ENCODE measurements at places on chromosomes 5 and 9.

GRCh38 chr9:90939351-90939750, 137.7 kb downstream of the SYK start:
- no peak for DNase-seq

DNA sequence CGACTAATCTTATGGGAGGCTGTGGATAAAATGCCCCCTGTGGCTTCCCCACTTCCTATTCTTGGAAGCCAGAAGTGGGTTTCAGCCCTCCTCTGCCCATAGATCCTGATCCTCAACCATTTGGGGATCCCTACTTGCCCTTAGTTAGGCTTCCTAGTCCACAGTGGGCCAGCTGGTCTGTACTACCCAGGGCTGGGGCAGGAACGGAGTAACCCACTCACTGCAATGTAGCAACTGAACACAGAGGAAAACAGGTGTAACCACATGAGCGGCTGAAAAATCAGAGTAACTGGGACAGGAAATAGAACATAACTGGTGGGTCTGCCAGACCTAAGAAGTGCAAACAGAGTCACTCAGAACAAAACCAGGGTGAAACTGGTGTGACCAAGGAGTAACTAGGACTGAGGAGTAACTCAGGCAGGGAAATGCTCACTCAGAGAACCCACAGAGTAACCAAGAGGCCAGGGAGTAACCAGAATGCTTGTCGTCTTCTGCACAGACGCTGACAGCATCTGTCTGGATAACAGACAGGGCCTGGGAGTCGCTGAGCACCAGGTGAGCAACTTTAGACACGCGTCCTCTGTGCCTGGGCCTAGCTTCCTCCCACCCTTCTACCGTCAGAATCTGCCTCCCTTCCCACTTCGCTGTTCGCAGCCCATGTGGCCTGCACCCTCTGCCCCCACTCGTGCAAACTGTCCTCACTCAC, 1.0 kb downstream of the AQP3 start:
- DNase-seq: peak; percentile 89

DNA sequence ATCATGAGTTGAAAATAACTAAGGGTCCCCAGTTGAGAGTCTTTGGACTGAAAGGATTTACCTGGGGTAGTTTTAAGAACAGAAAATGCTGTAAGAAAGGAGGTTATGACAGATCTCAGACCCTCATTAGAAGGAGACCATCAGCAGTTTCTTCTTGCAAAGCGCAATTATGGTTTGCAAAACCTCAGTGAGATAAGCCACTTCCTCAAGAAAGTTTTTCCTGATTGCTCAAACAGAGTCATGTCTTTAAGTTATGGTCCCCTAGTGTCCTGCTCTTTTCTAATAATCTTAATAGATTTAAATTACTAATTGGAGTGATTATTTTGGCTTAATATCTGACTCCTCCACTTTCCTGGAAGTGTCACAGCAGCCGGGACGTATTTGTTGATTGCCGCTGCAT, 293.2 kb upstream of the KLF4 start:
- DNase-seq: no peak

- no peak for DNase-seq
These were observed 559.7 kb downstream of the TLR4 start for GRCh38 chr9:118263949-118264348.

GRCh38 chr5:129124608-129125007, 30.1 kb downstream of the ISOC1 start:
- DNase-seq: no peak

GRCh38 chr5:18050776-18051175, 416.5 kb downstream of the TAF11L14 start:
- no peak for DNase-seq

GRCh38 chr9:93122721-93123221, 11.3 kb downstream of the NINJ1 start:
- no peak for DNase-seq

DNA sequence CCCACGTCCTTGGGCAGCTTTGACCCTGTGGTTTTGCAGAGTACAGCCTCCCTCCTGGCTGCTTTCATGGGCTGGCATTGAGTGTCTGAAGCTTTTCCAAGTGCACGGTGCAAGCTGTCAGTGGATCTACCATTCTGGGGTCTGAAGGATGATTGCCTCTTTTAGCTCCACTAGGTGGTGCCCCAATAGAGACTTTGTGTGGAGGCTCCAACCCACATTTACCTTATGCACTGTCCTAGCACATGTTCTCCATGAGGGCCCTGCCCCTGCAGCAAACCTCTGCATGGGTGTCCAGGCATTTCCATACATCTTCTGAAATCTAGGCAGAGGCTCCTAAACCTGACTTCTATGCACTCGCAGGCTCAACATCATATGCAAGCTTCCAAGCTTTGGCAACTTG, 644.2 kb upstream of the CDH9 start:
- DNase-seq: peak; percentile 3

DNA sequence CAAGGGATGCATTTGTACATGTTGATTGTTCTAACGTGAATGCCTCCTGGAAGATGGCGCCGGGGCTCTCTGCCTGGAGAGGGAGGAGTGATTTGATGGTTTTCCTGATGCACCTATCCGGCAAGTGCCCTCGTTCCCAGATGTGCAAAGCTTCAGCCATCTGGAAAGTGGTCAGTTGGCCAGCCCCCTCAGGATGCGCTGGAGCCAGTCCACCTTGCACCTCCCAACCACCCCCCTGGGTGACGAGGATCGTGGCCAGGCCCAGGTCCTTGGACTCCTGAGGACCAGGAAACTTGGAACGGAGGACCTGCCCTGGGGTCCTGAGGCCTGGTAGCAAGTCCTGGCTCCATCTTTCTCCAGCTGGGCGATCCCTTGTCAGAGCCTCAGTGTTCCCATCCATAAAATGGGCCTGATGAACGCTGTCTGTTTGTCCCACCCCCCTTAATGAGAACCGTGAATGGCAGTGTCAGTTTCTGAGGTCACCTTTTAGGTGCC, 23.6 kb upstream of the RNU6ATAC start:
- no peak for DNase-seq

DNA sequence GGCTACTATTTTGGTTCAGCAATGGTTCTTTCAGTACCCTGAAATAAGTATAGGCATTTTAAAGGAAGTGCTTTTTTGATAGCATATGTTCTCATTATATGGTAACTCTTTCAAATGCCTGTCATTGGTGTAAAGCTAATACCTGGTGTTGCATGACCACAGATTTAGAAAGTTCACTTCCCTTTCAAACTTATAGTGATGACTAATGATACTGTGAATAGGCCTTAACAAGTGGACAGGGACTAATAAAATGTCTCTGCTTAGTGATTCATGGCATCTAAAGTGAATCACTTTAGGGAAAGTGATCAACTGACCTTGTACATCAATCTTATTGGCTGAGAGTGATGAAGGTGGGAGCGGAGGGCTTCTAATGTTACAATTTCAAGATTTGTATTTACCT, 21.6 kb downstream of the MRPL22 start:
- peak; percentile 69 for DNase-seq

DNA sequence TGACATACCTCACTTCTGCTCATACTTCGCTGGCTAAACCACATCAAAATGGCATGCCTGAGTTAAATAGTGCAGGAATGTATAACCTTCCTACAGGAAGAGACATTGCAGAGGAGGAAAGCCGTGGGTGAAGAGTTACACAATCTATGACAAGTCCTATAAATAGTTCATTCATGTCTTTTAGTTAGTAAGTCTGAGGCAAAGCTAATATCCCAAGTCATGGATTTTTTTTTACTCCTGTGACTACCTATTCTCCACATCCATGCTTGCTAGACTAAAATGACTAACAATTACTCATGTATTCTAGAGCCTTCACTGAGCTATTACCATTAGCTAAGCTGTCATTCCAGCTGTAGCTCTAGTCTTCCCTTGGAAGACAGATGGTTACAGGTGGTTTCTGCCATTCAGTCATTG, 391.3 kb downstream of the NR2F1-AS1 start:
- DNase-seq: peak; percentile 98

- DNase-seq: no peak
These were observed 94.9 kb upstream of the PRDM9 start for GRCh38 chr5:23412515-23412914.

DNA sequence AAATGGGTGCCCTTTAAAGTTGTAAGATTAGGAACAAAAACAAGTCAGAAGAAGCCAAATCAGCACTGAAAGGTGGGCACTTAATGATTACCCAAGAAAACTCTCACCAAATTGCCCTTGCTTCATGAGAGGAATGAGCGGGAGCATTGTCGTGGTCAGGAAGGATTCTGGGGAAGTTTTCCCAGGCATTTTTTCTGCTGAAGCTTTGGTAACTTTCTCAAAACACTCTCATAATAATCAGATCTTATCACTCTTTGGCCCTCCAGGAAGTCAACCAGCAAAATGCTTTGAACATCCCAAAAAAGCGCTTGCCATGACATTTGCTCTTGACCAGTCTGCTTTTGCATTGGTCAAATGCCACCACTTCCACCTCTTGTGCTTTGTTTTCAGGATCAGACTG, 10.4 kb upstream of the PCDHGC3 start:
- DNase-seq: peak; percentile 29

DNA sequence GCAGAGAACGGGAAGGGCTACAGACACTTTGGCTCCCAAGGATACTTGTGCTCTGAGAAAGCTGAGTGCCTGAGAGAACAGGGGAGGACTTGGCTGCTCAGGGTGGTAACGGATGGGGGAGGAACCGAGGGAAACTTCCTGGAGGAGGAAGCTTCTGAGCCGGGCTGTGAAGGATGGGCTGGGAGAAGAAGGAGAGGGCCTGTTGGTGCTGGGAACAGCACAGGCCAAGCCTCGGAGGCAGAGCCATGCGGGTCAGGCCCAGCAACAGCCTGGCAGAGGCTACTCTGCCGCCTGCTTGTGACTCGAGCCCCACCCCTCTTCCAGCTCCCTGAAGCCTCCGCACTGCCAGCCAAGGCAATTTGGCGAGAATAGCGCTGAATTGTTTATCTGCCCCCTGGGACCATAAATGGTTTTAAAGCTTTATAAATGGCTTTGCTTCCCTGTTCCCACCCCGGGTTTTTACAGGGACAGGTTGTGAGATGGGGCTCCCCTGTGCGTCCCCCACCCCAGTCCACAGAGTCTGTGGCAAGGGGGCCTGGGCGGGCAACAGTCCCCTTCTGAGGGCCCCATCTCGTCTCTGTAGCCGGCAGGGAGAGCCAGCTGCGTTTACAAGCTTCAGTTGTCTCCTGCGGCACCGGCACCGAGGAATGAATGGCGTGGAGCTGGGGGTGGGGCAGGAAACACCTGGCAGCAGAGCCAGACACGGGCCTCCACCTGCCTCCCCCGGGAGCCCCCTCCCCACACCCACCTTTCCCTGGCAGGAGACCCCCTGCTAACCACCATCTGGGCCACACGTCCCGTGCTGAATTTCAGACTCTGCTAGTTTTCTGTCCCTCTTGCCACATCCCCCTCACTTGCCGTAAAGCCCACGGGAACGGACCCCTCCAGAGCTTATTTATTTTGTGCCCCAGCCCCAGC, 24.4 kb downstream of the FAM163B start:
- no peak for DNase-seq

GRCh38 chr9:98318834-98319478, 63.5 kb upstream of the TBC1D2 start:
- DNase-seq: no peak

DNA sequence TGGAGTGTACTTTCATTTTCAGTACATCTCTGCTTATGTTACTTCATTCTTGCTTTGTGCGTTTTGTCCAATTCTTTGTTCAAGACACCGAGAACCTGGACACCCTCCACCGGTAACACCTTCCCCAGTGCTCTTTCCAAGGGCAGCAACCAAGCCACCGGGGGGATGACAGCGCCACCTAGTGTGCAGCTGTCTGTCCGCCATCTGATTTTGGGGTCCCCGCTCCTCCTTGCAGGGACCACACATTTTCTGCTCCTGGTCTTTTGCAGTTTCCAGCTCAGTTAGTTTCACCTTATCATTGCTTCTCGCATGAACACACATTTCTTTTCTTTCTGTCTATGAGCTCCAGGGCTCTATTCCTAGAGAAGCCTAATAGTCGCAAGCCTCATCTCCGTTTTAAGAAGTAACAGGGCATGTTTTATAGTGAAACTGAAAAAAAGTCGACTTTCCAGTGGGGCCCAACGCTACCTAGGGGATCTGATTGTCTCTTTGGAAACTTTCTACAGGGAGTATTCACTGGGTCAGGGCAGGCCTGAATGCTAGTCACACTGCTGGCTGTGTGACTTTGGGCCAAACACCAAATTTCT, 152.1 kb downstream of the FSTL4 start:
- no peak for DNase-seq

- DNase-seq: no peak
These were observed 2.5 kb downstream of the LRRC26 start for GRCh38 chr9:137167277-137167746.

GRCh38 chr5:130102960-130103359, 198.7 kb downstream of the CHSY3 start:
- no peak for DNase-seq

GRCh38 chr5:527646-528628, 3.7 kb upstream of the SLC9A3 start:
- no peak for DNase-seq

DNA sequence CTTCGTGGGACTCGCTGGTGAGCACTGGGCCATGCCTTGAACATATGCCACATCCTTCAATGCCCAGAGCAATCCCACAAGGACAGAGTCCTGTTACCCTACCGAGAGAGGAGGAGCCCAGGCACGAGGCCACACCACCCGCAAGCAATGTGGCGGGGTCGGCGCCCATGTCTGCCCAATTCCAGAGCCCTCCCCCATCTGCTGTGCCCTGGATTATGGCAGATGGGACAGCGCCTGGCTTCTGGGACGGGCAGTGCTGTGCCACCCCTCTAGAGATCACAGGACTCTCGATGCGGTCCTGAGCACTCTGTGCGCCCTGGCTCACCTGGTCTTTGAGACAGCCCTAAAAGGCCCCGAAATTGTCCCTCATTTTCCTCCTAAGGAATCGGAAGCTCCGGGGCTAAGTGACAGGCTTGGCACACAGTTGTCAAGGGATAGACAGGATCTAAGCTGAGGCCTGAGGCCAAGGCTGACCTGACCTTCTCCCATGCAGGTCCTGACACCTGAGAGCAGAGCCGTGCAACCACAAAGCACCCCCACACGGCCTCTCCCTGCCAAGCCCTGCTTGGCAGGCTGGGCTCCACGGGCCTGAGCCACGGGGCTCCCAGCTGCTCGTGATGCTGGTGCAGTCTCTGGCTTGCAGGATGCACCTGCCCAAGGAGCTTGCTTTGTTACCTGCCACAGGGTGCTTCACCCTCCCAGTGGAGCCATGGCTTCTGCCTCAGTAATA, 48.8 kb downstream of the PRRT1B start:
- no peak for DNase-seq

GRCh38 chr5:24783596-24783995, 138.8 kb upstream of the CDH10 start:
- no peak for DNase-seq

GRCh38 chr5:15992918-15993317, 186.7 kb downstream of the MARCHF11 start:
- DNase-seq: peak; percentile 89

DNA sequence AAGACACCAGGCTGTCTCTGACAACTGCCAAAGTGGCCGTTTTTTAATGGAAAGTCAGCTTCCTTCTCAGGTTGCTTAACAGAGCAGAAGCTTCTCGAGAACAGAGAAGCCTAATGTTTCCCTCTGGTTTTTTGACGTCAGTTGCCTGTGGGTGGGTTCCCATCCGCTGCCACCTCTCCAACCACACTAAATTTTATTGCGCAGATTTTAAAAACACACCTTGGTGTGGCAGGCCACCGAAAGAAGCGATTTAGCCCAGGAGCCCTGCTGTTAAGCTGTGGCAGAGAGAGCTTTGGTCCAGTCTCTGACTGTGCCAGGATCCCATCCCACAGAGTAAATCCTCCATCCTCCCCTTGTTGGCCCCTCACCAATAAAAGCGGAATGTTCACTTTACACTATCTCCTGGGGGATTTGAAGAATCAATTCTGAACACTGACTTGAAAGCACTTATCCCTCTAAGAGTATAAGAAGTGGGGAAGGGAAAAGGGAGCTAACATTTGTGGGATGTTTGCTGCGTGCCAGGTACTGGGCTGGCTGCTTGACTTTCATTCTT, 181.6 kb downstream of the AOPEP start:
- no peak for DNase-seq
